ENCODE measurements at places on chromosomes 6 and 20.

GRCh38 chr20:48797850-48798747 is 29.7 kb downstream of the PREX1 start:
- no peak for DNase-seq

DNA sequence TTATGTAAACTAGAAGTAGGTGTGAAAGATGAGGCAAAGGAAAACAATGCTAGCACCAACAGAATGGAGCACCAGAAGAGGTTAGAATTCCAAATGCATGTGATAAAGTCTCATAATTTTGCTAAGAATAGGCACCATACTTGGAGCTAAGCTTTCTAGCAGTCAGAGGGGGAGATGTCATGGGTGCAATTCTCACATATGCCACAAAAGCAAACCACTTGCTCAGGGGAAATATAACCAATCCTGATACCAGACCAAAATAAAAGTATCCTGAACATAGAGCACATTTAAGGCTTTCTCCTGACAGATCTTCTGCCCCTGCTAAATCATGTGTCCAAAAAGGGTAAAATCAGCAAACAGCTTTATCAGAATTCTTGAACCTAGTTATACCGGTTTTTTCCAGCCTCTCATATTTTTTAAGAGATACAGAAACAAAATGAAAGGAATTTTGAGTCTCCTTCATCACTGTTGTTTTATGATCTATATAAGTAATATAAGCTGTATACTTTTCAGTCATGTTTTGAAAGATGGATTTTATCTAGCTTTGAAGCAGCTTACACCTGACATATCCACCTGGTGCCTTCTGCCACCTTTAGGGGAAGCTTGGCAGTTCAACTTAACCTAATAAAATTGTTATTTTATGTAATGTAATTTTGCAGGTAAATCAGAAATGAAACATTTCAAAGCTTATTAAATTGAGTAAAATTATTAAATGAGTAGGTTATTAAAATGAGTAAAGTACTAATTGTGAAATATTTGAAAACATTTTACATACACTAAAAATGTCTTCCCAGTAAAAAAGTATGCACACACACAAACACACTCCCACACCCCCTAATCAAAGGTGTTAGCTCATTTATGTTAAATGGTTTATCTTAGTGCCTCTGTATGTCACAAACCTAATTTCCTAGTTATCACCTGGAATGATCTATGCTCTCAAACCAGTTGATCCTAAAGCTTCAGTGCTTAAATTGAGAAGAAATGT is 2.8 kb downstream of the SPO11 start:
- DNase-seq = no peak

- no peak for DNase-seq
Measured at GRCh38 chr20:57450419-57450818, 59.2 kb downstream of the RBM38 start.

GRCh38 chr6:149888093-149888492 is 9.8 kb downstream of the RAET1E start:
- DNase-seq = no peak

GRCh38 chr6:14849185-14849584 is 396.7 kb upstream of the JARID2 start:
- DNase-seq = no peak

Measured in stimulated activated CD8-positive, alpha-beta memory T cell treated with anti-CD3 and anti-CD28 coated beads, Interleukin-4, amount 100 ng/mL, for 1 hour (primary cell).